NCI-H510A treated with DMSO at 0.1 percent for 48 hours (cell line): ENCODE measurements at places on chromosomes 1 and 21.
A peak's percentile ranks its signal among the peaks of the same experiment; 100 is the strongest.

DNA sequence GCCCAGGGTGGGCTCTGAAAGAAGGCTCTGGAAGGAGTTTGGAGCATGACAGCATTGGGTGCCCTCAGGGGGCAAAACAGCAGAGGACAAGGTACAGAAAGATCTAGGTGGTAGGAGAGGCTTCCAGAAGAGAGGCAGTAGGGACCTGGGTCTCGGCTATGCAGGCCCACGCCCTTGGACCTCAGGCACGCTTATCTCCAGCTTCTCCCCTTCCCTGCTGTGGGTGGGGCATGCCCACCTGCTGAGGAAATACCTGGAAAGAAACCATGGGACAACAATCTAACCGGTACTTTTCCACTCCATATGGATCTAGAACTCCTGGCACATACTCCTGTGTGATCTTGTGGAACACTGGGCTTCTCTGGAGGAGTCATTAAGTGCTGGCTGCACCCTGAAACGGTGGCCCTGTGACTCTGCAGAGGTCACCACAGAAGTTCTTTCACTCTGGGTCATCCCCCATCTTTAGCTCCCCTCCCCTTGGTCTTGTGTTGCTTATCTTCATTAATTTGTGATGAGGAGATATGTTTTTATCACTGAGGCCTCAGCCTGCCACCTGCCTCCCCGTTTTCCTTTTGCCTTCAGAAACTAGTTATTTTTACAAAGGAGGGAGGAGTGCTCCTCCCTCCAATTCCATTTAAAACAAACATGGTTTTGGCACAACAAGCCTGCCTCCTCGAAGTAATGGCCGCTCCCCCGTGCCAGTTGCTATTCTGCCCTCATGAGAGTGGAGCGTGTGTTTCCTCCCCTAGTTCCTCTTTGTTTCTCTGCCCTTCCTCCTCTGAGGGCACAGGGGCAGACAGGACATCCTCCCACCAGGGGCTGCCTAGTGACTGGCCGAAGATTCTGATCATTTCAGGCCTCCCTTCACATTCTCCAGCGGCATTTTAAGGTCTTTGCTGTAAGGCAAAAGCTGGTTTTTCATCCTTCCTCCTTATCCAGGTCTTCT is 78.0 kb upstream of the ATP5PO start:
- no peak for DNase-seq

- DNase-seq = no peak
These were observed 4.0 kb upstream of the PEX10 start for GRCh38 chr1:2416403-2416802.

- no peak for DNase-seq
These were observed 156.7 kb downstream of the PRDM16 start for GRCh38 chr1:3225661-3226060.

GRCh38 chr1:108041360-108042142 is 76.6 kb upstream of the VAV3 start:
- no peak for DNase-seq

DNA sequence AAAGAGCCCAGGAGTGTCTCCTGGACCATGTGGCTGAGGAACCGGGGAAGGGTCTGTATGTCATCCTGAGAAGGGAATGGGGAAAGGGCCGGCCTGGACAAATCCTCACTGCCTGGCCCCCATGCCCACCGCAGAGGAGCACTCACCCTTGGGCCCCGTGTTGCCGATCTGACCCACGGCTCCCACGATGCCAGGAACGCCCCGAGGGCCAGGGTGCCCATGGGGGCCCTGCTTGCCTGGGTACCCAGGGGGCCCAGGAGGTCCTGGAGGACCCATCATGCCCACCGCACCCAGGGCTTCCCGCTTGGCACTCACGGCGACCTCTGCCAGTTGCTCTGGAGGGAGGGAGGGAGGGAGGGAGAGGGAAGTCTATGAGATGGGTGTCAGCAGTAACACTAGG is 14.6 kb downstream of the COL9A2 start:
- no peak for DNase-seq

GRCh38 chr1:18883636-18884418 is 18.5 kb downstream of the ALDH4A1 start:
- peak; percentile 3 for DNase-seq

- no peak for DNase-seq
These were observed 15.9 kb upstream of the TTF2 start for GRCh38 chr1:117044217-117044616.

GRCh38 chr1:229370601-229371021 is 27.8 kb upstream of the CCSAP start:
- DNase-seq = no peak

DNA sequence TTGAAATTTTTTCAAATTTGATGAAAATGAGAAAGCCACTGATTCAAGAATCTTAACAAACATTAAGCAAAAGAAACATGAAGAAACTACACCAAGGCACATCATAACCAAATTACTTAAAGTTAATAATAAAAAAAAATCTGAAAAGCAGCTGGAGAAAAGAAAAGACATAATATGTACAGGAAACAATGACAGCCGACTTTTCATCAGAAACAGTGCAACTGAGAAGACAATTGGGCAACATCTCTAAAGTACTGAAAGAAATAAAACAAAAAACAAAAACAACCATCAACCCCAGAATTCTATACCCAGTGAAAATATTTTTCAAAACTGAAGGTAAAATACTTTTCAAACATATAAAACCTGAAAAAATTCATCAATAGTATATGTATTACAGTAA is 73.8 kb upstream of the DMRTA2 start:
- no peak for DNase-seq

DNA sequence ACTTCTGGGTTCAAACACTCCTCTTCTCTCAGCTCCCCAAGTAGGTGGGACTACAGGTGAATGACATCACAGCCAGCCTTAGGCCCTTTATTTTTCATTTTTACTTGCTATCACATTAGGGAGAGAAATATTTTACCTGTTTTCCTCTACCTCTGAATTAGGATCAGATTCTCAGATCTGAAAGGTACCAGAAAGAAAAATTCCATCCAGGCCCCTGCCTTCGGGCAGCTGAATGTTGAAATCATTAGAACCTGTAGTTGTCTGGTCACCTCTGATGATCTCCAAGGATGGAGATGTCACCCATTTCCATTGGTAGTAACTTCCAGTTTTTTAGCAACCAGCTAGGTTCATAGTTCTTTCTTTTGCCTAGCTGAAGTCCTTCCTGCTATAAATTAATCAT is 175.6 kb upstream of the TNR start:
- no peak for DNase-seq

DNA sequence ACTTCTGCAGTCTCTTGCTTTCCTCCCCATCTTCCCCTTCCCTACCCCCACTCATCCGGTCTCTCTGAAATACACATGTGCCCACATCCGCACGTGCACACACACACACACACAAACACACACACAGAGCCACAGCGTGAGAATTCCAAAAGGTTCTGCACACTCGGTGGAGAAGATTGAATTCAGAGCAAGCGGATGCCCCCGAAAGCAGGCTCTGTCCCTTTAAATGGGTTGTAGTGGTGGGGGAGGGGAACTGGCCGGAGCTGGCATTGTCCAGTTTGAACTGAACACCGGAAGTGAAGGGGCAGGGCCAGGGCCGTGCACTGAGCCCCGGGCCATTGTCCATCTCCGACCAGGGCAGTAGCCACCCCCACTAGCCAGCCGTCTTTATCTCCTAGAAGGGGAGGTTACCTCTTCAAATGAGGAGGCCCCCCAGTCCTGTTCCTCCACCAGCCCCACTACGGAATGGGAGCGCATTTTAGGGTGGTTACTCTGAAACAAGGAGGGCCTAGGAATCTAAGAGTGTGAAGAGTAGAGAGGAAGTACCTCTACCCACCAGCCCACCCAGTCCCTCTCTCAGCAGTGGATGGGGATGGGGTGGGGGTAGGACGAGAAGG is 1.3 kb upstream of the LIN28A start:
- DNase-seq = no peak

DNA sequence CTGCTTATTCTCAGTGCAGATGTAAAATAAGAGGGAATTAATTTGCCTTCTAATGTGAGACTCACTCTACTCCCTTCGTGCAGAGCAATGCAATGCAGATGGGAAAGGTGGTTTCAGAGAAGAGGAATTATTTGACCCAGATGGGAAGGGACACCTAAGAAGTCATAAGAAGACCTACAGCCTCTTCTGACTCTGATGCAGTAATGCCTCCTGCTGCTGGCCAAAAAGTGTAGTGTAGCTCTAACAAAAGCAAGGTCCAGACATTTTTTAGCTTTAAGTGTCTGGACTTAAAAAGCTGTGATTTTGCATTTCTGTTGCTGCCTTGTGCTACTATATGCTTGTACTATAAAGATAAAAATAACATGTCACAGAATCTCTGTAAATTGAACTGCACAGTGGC is 501.4 kb downstream of the TTLL7 start:
- DNase-seq = no peak

DNA sequence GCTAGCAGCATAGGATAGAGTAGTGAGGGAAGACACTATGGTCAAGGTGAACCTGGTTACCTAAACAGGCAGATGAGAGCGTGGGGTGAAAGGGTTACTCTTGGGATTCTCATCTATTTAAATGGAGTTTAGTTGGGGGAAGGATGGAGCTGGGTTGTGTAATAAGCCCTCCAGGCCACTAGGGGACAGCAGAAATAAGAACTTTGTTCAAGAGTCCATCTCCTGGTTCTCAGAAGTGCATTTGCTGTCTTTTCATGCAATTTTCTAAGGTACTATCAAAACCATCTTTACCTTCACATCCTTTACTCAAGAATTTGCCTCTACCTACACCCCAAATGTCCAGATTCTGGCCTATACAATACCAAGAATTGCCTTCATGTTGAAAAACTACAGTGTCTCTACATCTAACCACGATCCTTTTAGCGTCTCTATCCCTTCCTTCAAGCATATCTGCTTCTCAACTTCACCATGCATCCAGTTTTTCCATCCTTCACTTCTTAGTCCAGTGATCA is 28.0 kb downstream of the SLAMF1 start:
- no peak for DNase-seq

DNA sequence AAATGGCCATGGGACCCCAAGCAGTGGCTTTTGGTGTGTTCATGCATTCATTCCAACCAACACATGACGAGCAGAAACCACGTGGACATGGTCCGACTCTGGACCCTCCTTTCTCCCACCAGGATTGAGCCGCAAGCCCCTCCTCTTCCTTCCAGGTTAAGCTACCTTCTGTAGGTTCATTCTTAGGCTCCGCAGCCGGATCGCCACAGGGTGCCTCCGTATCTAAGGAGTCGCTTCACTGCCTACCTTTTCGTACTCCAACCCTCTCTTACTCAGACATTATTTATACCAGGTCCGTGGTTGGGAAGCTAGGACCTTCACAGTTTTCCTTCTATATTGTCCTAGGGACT is 63.6 kb downstream of the RHBG start:
- DNase-seq = no peak
